ENCODE measurements at places on chromosomes 7 and 10. TPM values are rescaled to one million over a fixed set of nuclear protein-coding genes. Genes with fewer than 3 reads are reported as not detected.

The IRF5 gene
- 11.4 TPM for polyA plus RNA-seq

The ZEB1 gene
- polyA plus RNA-seq: 23.0 TPM

The OR2A42 gene
- polyA plus RNA-seq: 0.58 TPM

The LLCFC1 gene
- 0.40 TPM for polyA plus RNA-seq

The HSPA12A gene
- 56.5 TPM for polyA plus RNA-seq

The PTPRZ1 gene
- polyA plus RNA-seq: 2.4 TPM

The TFEC gene
- polyA plus RNA-seq: 35.2 TPM

The GNAT3 gene
- not detected for polyA plus RNA-seq

All from renal pelvis (tissue), 12 donors.